Activated CD4-positive, alpha-beta T cell treated with anti-CD3 and anti-CD28 coated beads, Interleukin-2, amount 50 U/mL, for 24 hours (primary cell): ENCODE measurements at places on chromosomes 7 and 10.
A peak's percentile ranks its signal among the peaks of the same experiment; 100 is the strongest.

GRCh38 chr7:143479055-143479766, 1.5 kb downstream of the TAS2R41 start:
- DNase-seq = no peak

- no peak for DNase-seq
Observed at GRCh38 chr7:45563941-45564461, 10.2 kb upstream of the ADCY1 start.

- no peak for DNase-seq
Observed at GRCh38 chr7:16669581-16669980, 23.6 kb downstream of the BZW2 start.

GRCh38 chr10:73867871-73868631, 6.3 kb downstream of the CAMK2G start:
- no peak for DNase-seq

GRCh38 chr7:99707096-99707495, 27.3 kb upstream of the CYP3A5 start:
- DNase-seq = no peak

GRCh38 chr7:118054529-118054928, 129.4 kb upstream of the LSM8 start:
- no peak for DNase-seq

DNA sequence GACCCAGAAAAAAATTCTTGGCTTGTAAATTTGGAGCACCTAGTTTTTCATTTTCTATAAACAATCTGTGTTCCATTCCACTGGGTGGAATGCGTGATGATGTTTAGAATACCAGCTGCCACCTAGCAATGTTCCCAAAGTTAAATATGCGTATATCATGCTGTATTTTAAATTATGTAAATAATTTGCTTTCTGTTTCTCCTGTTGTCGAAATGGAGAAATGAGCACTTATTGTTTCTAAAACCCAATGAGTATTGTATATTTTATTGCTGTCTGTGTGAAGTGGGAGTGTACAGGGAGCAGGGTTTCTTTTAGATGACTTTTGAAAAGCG, 49.4 kb upstream of the CELF2 start:
- DNase-seq = no peak

DNA sequence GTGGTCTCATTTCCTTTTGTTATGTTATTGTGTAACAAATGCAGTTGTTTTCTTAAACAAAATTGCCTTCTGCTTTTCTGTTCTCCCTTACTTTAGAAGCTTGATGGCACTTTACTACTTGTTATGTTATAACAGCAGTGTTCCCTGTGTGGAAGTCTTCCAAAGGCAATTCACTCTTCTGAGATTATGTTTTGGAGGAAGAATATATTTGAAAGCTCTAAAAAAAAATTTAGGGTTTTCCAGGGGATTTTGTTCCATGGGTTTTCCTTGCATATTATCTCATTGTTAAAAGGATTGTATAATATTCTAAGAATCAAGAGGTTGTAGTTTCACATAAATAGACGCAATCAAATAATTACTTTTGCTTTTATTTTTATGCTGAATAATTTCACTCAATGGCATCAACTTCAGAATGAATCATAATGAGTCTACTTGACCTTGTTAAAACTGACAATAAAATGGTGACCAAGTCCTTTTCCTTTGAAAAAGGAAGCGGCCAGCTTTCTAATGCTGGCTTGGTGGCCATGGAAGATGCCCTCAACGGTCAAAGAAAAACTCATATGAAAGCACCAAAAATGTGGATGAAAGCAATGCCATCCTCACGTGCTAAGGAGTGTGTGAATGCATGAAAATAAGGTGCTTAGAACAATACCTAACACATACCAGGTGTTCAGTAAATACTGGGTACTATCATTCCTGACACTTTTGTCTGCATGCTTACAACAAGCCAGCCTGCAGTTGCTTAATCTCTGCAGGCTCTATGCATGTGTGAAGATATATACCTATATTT, 92.4 kb upstream of the KLF6 start:
- no peak for DNase-seq

DNA sequence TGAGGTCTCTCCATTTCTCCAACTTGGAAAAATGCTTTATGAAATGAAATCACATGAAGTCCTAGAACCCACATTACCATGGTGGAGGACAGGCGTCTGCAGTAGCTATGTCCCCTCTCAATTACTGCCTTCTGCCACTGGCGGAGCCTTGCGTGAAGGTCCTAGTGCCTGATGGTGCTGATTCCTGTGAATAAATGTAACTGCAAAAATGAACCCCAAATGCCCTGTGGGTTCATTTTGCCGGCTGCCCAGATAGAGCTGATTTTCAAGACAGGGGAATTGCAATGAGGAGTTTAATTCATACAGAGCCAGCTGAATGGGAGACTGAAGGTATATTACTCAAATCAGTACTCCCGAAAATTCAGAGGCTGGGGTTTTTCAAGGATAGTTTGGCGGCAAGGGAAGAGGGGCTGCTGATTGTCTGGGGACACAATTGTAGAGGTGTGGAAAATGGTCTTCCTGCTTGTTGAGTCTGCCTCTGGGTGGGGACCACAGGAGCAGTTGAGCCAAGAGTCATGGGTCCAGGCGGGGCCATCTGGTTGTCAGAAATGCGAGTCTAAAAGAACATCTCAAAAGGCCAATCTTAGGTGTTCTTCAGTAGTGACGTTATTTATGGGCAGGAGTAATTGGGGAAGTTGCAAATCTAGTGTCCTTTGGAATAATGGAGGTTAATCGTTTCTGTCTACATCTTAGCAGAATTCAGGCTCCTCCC, 13.5 kb downstream of the PRF1 start:
- DNase-seq = no peak

- no peak for DNase-seq
Observed at GRCh38 chr7:85775431-85775830, 588.6 kb upstream of the SEMA3D start.

- DNase-seq = no peak
Observed at GRCh38 chr7:22269963-22270362, 87.0 kb downstream of the RAPGEF5 start.

GRCh38 chr7:105759670-105760550, 116.5 kb downstream of the ATXN7L1 start:
- DNase-seq = peak; percentile 12

DNA sequence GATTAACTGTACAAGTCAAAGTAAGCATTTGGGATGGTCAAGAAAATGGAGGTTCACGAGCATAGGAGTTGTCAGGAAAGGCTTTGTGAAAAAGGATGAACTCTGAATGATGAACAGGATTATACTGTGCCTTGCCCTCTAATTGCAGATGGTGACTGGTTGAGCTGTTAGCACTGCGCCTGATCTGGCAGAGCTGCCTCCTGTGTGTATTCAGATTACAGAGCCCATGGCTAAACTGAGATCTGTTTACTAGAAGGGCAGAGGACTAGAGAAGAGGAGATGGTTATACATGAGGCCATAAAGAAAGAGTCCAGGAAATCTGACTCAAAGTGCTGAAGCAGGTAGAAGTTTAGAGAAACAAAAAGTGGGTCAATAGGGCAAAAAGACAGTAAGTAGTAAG, 29.7 kb downstream of the LRRC72 start:
- no peak for DNase-seq

- no peak for DNase-seq
Observed at GRCh38 chr7:54339073-54339472, 203.1 kb upstream of the VSTM2A start.

- no peak for DNase-seq
Observed at GRCh38 chr10:30456266-30456665, 22.3 kb downstream of the MAP3K8 start.

GRCh38 chr10:59587083-59587755, 122.4 kb downstream of the SLC16A9 start:
- no peak for DNase-seq

- DNase-seq = no peak
Observed at GRCh38 chr10:19964625-19965024, 148.4 kb downstream of the PLXDC2 start.

GRCh38 chr7:132904209-132904608, 177.7 kb downstream of the CHCHD3 start:
- no peak for DNase-seq

DNA sequence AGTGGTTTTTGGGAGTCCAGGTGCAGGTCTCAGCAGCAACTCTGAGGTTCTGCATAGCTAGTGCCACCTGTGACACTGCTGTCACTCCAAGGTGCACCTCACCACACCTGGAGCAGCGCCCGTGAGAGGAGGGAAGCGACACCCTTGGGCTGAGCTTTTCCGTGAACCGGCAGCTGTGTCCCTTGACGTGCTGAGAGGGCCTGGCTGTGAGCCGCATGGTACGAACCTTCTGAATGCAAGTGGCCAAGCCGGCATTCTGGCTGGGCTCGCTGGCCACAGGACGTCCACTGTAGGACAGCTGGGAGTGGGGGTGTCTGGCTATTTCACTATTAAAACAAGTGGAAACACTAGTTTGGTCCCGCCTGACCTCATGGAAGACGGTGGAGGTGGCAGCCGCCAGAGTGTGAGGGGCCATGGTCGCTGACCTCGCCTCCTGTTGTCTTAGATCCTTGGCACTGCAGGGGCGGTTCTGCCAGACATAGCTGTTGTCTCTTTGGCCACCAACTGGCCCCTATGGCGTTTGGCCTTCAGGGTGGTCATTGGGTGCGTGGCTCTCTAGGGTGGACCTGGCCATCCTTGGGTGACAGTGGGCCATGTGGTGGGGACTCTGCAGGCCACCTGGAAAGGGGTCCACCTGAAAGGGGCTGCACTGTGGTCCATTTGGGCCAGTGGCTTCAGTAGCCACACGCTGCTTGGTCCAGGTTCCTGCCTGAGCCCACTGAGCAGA, 12.9 kb downstream of the INPP5A start:
- DNase-seq = no peak

- no peak for DNase-seq
Observed at GRCh38 chr10:125823663-125824251, 411 bp downstream of the BCCIP start.

- no peak for DNase-seq
Observed at GRCh38 chr7:147982307-147982706, 608.3 kb upstream of the C7orf33 start.

DNA sequence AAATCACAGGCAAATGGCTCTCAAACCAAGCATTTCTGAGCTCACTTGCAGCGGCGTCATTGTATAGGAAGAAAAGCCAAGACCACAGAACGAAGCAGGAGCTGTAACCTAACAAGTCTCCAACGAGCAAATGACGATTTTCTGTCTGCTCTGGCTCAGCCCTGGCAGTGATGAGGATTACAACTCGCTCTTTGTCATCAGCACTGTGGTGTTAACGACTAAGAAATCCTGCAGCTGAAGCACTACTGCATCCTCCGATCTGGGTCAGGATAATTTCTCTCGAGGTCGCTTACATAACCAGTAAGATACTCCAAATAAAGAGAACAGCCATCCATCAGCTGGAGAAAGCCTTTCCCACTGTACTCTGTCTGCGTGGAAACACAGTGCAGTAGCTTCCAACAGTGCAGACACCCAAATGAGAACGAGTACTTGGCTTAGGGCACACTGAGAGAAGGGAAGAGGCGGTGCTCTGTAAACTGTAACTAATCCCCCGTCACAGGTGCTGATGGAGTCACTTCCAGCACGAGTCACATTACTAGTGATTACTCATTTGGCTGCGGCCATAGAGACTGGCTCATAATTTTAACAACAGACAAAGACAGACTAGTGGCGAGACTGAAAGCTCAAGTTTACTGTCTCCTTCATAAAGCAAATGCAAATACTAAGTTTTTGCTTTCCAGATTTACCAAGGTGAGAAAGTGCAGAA, 135.8 kb downstream of the NRBF2 start:
- DNase-seq = peak; percentile 40

- no peak for DNase-seq
Observed at GRCh38 chr7:38396852-38397251, 123.4 kb upstream of the TARP start.

- DNase-seq = no peak
Observed at GRCh38 chr7:135190703-135191102, 20.2 kb upstream of the CYREN start.

- DNase-seq = peak; percentile 9
Observed at GRCh38 chr7:8442814-8443304, 9.4 kb downstream of the NXPH1 start.

DNA sequence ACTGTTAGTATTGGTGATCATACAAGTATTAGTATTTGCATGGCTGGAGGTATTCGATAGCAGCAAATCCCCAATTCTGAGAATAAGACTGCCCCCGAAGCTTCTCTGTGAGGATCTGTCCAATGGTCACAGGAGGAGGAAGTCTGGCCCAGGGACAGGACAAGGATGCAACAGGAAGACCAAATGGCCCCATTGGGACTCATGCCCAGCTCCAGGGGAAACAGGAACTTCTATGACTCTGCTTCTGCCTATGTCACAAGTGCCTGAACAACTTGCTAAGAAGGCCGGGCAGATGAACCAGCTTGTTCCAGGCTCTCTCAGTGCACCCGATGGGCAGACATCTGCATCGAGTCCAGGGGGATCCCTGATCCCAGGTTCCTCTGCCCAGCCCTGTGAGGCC, 172.0 kb upstream of the GRB10 start:
- no peak for DNase-seq

DNA sequence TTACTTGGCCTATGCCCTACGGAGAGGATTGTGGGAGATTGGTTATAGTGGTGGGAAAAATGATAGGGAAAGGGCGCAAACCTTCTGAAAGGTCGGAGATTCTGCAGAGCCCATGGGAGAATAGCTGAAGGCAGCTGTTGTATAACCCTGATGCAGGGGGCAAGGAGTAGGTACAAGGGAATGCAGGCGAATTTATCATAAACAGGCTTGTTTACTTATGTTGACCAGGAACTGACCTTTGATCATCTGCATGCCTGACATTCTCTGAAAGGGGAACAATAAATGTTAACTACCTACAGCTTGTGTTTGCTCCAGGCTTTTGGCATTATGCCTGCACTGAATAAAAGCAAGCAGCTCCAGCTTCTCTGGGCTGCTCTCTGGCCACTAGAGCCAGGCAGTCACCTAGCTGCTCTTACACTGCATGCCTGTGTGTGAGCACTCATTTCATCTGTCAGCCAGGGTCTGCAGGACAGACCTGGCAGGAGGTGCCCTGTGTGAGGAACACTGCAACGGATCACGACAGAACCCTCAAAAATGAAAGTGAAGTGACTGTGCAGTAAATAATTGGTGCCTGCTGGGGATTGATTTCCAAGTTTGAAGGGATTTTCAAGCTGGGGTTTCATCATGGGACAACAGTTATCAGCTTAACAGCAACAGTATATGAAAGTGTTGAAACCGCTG, 31.1 kb upstream of the ABCA13 start:
- no peak for DNase-seq
